Astrocyte of the cerebellum (primary cell): ENCODE measurements at places on chromosomes 7 and 10.

- DNase-seq, result no peak
These were observed 35.0 kb downstream of the RAMP3 start for GRCh38 chr7:45192621-45193041.

- peak; percentile 59 for DNase-seq
These were observed 15.3 kb downstream of the SFRP4 start for GRCh38 chr7:37901236-37901827.

DNA sequence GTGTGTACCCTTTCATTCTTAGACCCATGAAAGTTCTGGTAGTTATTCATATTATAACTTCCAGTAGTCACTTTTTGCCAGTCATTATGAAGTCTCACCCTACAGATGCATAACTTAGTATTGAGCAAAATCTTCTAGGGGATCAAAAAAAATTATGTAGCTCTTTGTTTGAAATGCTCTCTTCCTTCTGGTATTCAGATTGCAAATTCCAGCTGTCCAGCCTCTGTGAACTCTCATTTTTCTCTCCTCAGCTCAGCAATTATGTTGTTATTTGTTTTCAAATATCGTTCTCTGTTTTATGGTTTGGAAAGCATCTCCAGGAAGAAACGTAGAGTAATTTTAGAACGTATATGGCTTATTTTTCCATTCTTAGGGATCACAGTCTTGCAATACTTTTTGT lies 442.5 kb downstream of the SEMA3D start:
- no peak for DNase-seq

DNA sequence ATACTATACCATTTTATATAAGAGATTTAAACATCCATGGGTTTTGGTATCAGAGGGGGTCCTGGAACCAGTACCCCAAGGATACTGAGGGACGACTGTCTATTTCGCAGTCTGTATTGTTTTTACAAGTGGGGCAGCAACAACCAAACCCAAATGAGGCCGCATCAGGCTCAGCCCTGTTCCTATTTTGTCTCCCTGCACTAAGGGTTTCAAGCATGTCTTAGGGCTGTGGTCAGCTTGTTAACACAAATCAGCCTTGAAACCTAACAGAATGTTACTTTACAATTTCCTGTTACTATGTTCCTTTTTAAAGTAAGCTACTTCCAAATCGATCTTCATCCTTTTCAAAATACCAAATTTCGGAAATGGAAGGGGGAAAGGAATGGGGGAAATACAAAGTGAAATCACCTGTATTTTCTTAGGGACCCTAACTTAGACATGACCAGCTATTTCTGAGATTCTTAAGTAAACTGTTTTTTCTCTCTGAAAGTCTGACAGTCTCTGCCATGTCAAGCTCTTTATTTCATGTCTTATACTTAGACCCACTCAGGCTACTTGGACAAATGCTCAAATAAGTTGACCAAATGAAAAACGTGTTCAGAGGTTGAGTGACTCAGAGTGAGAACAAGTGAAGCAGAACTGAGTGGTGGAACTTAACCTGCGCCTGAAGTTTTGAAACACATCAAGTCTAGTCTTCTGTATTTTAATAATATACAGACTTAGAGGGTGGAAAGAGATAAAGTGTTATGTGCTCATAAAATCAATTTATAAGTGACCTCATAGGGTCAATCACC lies 75.8 kb downstream of the C1GALT1 start:
- no peak for DNase-seq

DNA sequence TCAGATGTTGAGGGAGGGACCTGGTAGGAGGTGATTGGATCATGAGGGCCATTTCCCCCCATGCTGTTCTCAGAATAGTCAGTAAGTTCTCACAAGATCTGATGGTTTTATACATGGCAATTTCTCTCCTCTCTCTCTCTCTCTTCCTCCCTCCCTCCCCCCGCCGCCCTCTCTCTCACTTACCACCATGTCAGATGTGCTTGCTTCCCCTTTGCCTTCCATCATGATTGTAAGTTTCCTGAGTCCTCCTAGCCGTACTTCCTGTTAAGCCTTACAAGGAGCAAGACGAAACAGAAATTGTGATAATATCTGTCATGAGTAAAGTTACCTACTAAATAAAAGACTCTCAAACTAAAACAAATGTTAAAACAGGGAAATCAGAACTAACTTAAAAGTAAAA lies 19.9 kb upstream of the GPR141 start:
- DNase-seq, result no peak

DNA sequence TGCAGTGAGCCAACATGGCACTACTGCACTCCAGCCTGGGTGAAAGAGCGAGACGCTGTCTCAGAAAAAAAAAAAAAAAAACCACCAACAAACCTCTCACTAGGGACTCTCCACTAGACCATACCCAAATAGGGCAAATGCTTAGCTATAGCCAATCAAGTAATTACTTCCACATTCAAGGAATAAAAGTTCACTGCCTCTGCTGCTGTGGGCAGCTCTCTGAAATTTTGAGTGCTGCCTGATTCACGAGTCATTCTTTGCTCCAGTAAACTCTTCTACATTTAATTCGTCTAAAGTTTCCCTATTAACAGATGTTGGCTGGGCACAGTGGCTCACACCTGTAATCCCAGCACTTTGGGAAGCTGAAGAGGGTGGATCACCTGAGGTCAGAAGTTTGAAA lies 4.7 kb upstream of the NRBF2 start:
- no peak for DNase-seq

- DNase-seq, result no peak
These were observed 82.0 kb downstream of the NEURL1 start for GRCh38 chr10:103575416-103576075.

- no peak for DNase-seq
These were observed 123.2 kb upstream of the LANCL2 start for GRCh38 chr7:55241958-55242357.

DNA sequence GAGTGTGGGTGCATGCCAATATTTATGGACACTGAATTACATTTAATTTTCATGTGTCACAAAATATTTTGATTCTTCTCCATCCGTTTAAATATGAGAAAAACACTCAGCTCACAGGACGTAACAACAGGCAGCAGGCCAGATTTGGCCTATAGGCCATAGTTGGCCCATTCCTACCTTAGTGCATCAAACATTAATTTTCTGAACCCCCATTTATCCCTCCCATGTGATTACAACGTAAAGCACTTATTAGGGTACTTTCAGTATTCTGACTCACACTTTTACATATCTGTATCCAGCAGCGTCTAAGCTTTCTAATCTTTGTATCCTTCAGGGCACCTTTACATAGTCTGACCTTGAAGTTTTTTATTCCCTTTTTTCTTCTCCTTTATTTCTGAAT lies 4.0 kb downstream of the IDI1 start:
- no peak for DNase-seq

DNA sequence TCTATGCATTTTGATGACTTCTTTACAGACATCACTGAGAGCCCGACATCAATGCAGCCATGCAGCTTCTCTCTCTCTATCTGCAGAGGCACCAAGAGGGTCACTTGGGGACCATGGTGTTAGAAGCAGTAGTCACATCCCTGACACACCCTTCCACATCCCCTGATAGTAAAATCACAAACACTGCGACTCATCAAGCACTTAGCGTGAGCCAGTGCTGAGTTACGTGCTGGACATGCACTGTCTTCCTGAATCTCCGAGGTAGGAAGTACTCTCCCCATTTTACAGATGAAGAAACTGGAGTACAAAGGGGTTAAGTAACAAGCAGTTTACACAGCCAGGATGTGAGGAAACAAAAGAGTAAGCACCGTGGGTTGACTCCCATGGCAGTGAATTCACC lies 109.2 kb downstream of the OSBPL3 start:
- DNase-seq, result no peak

GRCh38 chr10:6062101-6062771 lies at the start of gene IL2RA:
TSS of gene IL2RA (minus strand) at chr10:6062367. CDS start at chr10:6062151, 216 bp downstream.
- DNase-seq, result no peak

- no peak for DNase-seq
These were observed 680.8 kb downstream of the LRMDA start for GRCh38 chr10:76111986-76112825.

GRCh38 chr10:123994417-123995081 lies 98.8 kb downstream of the CHST15 start:
- DNase-seq, result peak; percentile 63

- DNase-seq, result no peak
These were observed 718.8 kb downstream of the MAGI2 start for GRCh38 chr7:78734626-78735025.

- no peak for DNase-seq
These were observed 193.3 kb downstream of the HERPUD2 start for GRCh38 chr7:35501681-35502080.

DNA sequence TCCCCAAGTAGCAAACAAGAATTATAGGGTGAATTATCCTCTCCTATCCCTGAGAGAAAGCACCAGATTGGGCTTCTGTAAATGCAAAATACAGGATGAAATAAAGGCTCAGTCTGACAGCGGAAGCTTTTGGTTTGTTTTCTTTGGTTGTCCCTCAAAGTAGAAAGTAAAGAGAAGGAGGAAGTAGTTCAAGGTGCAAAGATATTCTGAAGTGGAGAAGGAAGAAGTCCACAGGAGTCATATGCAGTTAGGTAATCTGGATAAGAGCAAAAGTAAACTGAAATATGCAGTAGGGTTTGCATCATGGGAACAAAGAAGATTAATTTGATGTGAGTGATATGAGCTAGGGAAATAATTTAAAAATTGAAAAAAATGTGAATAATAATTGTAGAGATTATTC lies 1071.9 kb downstream of the CNTNAP2 start:
- no peak for DNase-seq

DNA sequence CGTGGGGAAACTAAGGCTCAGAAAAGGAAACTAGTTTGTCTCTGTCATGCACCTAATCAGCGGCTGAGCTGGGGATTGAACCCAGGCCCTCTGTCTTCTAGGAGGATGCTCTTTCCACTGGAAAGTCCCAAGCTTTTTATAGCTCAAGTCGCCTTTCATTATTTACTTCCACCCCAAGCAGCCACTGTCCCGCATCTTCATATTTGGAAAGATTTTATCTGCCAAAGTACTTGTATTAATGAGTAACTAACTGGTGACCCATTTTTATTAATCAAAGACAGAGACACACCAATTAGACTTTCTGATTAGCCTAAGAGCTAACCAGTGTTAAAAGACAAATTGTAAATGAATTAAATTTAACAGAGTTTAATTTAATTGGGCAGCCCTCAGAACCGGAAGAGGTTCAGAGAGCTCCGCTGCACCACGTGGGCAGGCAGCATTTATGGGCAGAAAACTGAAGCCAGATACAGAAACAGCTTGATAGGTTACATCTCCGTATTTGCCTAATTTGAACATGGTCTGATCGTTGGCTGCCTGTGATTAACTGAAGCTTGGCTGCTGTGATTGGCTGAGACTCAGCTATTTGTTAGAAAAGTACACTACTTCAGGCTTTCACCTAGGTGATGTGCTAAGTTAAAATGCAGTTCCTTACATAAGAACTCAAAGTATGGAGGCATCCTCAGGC lies 78.5 kb upstream of the PDCD4 start:
- no peak for DNase-seq

DNA sequence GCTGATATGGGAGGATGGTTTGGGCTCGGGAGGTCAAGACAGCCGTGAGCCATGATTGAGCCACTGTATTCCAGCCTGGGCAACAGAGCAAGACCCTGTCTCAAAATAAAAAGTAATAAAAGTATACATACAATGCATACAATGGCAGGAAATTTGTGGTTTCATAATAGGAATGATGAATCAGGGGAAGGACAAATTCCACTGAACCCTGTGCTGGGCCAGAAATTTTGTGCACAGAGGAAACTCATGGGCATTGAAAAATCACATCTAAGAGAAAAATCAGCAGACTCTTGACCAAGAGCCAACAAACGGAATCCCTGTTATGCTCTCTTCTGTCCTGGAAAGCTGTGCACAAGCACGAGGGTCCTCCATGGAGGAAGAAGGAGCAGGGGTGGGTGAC lies 35.1 kb downstream of the SEM1 start:
- DNase-seq, result no peak

DNA sequence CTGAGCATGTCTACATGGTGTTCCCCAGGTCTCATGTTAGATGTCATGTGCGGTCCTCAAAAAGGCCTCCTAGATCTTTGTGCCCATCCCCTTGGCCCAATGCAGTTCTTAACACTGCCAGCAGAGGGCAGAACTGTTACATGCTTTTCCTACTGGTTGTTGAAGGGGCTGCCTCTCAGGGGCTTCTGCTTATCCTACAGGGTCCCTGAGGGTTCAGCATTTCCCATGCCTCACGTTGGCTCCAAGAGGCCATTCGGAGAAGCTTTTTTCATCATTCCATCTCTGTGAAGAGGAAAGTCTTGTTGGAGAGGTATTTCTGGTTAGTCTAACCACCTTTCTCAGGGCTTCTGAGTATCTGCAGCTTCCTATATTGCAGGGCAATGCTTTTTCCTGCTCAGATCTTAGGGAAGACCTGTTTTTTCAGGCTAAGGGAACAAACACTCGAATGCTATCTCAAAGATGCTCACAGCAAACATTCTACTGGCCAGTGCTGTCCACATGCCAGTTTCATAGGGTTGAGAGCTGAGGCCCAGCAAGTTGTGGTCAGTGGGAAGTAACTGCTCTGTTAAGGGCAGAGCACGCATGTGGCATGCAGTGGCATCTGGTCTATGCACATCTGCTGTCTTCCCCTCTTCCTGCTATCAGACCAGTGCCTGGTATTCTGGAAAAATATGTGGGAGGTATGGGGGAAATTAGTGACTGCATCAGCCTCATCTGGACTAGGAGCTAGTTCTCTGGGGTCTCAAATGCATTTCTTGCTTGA lies 31.5 kb downstream of the MBL2 start:
- peak; percentile 4 for DNase-seq

DNA sequence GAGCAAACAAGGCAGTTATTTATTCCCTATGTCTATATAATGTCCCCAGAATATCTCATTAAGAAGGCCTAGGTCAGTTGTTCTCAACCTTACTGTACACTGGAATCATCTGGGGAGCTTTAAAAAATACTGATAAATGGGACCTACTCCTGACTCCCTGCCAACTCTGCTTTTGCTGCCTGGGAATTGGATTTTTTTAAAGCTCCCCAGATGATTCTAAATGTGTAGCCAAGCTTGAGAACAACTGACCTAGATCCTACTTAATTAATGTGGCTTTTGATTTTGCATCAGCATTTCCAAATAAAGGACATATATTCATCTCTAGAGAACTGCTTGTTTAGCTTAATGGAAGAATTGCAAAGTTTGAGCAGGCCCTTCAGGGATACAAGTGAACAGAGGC lies 91.7 kb upstream of the HPS1 start:
- DNase-seq, result no peak

DNA sequence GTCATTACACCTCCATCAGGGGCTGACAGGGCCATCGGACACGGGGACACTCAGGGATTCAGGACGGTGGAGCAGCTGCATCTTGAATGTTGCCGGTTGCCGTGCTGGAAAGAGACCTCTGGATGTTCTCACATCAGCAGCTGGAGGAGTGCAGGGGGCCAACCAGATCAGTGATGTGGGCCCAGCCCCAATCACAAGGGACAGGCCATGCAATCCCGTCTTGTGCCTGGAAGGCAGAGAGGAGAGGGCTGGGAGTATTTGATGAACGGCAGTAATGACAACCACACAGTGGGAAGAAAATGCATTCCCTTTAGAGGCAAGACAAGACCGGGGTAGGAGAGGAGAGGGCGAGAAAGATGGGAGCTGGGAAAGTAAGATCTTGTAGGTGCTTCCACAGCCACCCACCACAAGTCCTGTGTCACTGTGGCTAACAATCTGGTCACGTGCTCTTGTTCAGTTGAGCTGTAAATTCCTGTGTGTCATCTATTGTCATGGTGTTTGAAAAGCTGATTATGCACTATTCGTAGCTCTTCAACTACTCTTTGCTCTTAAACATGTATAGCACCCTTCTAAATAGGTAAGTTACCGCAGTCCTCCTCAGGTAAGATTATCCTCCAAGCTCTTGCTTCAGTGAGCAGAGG lies 85.9 kb upstream of the LEP start:
- DNase-seq, result no peak
